Kidney glomerular epithelial cell (primary cell): ENCODE measurements at places on chromosomes 2 and 18.

- no peak for DNase-seq
Observed at GRCh38 chr2:109216332-109216731, 87.3 kb downstream of the SH3RF3 start.

- no peak for DNase-seq
Observed at GRCh38 chr18:12231986-12232385, 22.2 kb upstream of the CIDEA start.

GRCh38 chr18:55302167-55302833, 285.7 kb downstream of the TCF4 start:
- no peak for DNase-seq

- DNase-seq = no peak
Observed at GRCh38 chr2:30981096-30981495, 157.1 kb downstream of the GALNT14 start.

DNA sequence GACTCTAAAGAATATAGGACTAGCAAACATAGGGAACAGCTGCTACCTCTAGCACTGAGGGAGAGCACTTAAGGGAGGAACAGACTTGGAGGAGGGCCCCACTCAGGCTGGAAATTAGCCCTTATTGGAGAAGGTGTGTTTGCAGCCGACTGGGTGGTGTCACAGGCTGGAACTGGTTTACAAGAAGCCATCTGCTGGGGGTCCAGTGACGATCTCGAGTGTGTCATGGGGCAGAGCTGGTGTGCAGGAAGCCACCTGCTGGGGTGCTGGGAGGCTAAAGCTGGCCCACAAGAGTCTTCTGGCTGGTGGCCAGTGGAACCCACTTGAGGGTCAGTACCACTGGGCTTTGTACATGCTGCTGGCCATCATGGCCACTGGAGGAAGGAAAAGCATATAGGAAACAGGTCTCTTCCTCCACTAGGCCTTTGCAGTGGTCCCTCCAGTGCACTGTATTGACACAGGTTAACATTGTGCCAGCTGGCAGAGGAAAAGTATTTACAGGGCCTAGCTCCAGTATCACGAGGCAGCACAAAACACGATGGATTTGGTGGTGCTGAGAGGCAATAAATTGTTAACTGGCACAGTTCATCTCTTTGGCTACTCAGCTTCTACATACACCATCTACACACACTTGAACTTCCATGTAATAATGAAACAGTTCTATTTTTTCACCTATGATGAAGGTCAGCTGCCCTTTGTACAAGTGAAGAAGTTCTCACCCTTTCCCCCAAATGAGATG, 43.6 kb downstream of the MAP3K20 start:
- no peak for DNase-seq

GRCh38 chr2:219426534-219427136, 8.0 kb upstream of the SPEG start:
- no peak for DNase-seq

- DNase-seq = no peak
Observed at GRCh38 chr18:75317703-75318102, 107.1 kb downstream of the TSHZ1 start.

DNA sequence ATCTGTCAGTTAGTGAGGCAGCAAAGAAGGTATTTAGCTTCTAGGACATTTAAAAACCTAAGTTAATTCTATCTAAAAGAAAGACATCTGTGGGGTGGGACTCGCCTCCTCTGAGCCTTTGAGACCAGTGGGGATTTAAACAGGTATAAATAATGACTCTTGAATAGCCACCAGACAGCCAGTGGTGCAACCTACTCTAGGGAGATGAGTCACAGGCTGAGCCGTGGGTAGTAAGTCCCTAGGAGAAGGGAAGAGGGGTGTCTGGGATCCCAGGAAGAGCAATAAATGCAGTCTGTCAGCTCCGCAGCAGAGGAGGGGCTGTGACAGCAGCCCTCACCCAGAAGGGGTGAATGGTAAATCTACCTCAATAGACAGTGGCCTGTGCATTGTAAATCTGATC, 43.1 kb upstream of the GALNT3 start:
- DNase-seq = no peak

DNA sequence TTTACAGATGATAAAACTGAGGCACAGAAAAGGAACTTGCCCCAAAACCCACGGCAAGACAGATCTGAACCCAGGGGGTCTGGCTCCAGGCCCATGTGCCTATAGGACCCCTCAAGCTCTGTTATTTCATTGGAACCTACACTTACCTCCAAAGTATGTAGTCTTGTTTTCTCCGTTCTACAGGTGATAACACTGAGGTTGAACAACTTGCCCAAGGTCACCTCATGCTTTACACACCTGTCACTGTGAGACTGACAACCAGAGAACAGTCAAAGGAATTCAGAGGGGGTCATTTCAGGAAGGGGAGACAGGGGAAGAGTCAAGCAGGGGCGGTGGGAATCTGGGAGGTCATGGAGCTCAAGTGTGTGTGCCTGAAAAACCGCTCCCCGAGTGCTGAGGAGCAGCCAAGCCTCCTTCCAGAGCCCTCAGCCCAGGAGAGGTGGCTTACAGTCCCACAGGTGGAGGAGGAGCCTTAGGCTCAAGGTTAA, 47.7 kb downstream of the SERTAD2 start:
- DNase-seq = no peak

DNA sequence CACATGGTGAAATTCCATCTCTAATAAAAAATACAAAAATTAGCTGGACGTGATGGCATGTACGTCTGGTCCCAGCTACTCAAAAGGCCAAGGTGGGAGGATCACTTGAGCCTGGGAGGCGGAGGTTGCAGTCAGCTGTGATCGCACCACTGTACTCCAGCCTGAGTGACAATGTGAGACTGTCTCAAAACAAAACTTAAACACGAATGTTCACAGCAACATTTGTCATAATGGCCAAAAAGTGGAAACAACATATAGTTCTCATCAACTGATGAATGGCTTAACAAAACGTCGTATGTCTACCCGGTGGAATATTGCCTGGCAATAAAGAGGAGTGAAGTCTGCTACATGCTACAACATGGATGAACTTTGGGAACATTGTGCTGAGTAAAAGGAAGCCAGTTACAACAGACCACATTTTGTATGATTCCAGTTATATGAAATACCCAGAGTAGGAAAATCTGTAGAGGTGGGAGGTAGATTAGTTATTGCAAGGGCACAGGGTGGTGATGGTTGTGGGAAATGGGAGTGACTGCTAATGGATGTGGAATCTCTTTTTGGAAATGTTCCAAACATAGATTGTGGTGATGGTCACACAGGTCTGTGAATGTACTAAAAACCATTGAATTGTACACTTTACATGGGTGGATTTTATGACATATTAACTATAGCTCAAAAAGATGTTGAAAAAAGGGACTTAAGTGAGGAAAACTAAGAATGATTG, 478.2 kb downstream of the PTPRM start:
- peak; percentile 21 for DNase-seq
